ENCODE measurements at places on chromosomes 11 and 22. TPM values are rescaled to one million over a fixed set of nuclear protein-coding genes. Genes with fewer than 3 reads are reported as not detected.

The SOX10 gene
- total RNA-seq, result not detected

The C11orf97 gene
- total RNA-seq, result not detected

The FAU gene
- total RNA-seq, result 247 TPM

The FLRT1 gene
- 0.50 TPM for total RNA-seq

The MS4A4A gene
- total RNA-seq, result under 0.01 TPM

The KIF18A gene
- total RNA-seq, result 22.8 TPM

The TSPAN32 gene
- under 0.01 TPM for total RNA-seq

The CHRM4 gene
- 0.33 TPM for total RNA-seq

The SLC25A17 gene
- total RNA-seq, result 15.1 TPM

The OR4A16 gene
- total RNA-seq, result not detected

The MICAL2 gene
- 86.4 TPM for total RNA-seq

The TH gene
- total RNA-seq, result under 0.01 TPM

The ENDOD1 gene
- total RNA-seq, result 62.4 TPM

The KCNK4 gene
- 0.17 TPM for total RNA-seq

The OR10G6 gene
- not detected for total RNA-seq

The DBX1 gene
- not detected for total RNA-seq

The TUG1 gene
- total RNA-seq, result 46.0 TPM
